Stimulated activated naive CD4-positive, alpha-beta T cell treated with Interleukin-2 at 50 U/mL for 16 hours (primary cell): ENCODE measurements at places on chromosomes 12 and 14.

DNA sequence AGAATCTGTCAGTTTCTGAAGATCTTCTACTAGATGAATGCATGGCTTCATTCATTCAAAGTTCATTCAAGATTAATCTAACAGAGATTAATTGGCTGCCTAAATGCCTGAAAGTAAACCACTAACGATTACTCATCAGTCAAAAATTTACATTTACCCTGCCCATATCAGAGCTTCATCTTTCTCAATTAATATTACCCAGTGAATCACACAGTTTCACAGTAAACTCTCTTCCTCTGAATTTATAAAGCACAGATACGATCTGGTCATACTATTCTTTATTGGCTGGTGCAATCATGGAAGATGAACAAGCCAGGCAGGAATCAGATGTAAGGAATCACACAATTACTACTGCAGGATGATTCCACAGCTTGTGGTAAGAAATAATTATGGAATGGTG lies 377.7 kb downstream of the SLC16A7 start:
- DNase-seq = no peak

DNA sequence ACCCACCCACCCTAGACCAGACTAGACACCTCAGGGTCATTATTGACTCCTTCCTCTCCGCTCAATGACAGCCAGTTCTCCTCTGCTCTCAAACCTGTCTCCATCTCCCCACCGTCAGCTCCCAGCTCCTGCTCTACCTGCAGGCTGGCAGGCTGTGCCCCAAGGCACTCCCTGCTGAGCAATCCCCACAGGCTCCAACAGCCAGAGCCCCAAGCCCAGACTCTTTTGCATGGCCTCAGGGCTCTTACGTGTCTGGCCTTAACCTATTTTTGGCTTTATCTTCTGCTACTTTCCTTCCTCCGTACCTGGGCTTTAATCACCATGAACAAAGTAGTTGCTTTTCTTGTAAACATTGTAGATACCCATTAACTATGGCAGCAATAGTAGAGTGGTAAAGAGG lies 162.9 kb upstream of the PRMT8 start:
- no peak for DNase-seq

DNA sequence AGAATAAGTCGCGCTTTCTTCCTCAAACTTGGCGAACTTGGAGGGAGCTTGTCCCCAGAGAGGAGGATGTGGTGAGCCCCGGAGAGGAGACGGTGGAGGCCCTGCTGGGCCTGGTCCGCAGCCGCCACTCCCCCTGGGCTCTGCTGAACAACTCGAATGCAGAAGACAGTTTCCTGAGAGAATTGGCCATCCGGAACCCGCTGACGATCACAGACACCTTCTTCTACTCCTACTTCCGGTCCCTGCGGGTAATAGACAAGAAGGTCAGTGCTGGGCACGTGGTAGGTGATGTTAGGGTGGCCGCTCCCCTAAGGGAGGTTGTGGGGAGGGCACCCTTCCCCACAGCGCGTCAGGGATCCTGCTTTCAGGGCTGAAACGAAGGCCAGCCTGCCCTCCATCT lies 1.6 kb downstream of the LRRC43 start:
- DNase-seq = no peak

DNA sequence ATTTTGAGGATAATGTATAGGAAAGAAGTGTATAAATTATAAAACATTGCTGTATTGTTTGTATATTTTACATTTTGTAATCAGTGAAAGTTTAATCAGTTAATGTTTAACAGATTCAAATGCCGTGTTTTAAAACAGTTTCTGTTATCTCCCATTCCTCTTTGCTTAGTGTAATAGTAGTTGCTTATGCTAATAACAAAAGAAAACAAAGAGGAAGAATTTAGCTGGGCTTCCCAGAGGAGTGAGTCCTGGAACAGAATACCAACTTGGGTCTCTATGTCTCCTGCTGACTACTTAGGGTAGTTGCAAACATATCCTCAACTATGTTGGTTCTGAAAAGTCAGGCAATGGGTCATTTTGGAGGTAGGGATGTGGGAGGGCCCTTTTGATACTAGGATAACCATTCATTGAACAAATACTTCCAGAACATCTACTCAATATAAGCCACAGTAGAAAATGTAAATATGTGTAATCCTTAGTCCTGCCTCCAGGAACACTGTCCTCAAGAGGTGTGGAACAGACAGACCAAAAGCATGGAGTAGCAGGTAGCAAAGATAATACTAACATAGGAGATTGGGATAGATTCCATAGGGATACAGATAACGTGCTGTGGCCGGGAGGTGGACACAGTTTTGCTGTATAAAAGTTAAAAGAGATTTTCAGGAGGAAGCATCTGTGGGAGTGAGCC lies 36.1 kb upstream of the EVL start:
- DNase-seq = no peak

GRCh38 chr14:91419044-91419397 lies 1.4 kb upstream of the CCDC88C start:
- peak; percentile 66 for DNase-seq

DNA sequence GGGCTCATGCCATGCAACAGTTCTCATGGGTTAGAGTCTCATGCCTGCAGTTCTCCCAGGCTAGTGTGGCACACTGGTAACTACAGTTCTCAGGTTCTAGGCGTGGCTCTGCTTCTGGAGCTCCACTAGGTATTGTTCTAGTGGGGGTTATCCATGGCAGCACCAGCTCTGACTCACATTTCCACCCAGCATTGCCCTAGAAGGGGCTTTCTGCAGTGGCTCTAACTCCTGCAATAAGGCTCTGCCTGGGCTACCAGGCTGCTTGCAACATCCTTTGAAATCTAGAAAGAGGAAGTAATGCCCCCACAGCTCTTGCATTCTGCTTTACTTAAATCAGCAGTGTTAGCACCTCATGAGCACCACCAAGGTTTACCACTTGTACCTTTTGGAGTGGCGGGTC lies 220.3 kb upstream of the ARID2 start:
- DNase-seq = no peak

DNA sequence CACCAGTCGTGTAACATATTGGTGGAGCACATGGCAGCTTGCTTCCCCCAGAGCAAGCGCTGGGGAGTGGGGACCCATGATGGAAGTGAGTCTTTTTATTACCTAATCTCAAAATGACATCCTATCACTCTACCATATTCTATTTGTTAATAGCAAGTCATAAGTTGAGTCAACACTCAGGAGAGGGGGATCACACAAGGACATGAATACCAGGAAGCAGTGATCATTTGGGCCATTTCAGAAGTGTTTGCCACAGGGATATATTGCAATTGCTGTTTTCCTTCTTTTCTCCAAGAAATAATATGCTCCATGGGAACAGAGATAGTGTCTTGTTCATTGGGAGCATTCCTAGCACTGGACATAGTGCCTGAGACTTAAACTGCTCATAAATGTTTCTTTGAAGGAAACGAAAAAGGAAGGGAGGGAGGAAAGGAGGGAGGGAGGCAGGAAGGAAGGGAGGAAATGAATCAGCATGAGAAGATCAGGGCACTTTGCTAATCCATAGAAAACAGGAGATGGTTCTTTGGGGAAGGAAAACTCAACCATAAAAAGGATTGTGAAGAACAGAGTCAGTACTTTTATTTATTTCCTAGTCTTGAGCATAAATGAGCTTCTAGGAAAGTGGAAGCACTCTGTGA lies 39.2 kb upstream of the EEA1 start:
- no peak for DNase-seq

DNA sequence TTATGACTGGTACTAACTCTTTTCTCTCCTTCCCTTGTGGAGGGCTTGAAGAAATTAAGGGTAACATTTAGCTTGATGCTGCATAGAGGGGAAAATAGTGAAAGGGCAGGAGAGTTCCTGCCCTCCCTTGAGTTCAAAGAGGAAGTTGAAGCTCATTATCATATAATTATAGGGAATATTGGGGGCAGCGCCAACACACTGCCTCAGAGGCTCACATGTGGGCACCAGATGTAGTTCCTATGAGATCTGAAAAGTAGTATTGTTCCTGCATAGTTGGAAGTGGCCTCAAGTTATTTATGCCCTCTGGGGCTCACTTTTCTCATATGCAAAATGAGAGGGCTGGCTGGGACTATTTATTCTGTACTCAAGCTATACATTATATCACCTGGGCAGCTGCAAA lies 33.0 kb upstream of the FGF23 start:
- DNase-seq = no peak

- DNase-seq = no peak
Observed at GRCh38 chr12:42960087-42960527, 370.6 kb upstream of the PRICKLE1 start.

DNA sequence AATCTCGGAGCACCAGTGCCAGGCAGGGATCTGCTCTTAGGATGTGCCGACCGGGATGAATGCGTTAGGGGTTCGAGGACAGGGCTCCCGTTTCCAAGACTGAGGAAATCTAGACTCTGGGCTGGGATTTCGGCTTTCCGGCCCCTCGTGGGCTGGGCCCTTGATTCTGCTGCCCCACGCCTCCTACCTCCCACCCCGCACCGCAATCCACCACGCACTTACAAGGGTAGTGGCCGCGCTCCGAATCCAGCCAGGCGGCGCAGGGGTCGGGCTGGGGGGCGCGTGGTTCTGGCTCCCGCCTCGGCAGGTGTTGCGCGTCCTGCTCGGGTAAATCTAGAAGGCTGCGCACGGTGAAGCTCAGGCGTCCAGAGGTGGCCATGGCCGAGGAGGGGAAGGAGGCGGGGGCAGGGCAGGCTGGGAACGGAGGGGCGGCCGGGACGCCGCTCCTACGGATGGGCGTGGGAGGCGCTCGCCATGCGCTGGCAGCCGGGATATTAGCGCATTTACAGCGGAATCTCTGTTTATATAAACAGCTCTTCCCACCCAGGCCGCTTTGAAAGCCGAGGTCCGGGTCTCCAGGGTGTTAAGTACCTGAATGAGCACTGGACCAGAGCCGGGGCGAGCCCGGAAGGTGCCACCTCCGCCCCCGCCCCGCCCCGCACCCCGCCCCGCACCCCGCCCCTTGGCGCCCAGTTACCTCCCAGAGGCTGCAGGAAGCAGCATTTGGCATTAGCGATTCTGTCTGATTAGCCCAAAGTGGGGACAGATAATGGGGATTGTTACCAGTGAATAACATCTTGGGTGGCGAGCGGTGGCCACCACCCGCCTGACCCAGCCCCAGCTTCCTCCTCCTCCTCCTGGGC lies at the start of gene NKX2-8:
TSS of gene NKX2-8 (minus strand) at position 604 of the 863 bp plus-strand sequence. CDS start at position 379, 225 bp downstream.
- no peak for DNase-seq

DNA sequence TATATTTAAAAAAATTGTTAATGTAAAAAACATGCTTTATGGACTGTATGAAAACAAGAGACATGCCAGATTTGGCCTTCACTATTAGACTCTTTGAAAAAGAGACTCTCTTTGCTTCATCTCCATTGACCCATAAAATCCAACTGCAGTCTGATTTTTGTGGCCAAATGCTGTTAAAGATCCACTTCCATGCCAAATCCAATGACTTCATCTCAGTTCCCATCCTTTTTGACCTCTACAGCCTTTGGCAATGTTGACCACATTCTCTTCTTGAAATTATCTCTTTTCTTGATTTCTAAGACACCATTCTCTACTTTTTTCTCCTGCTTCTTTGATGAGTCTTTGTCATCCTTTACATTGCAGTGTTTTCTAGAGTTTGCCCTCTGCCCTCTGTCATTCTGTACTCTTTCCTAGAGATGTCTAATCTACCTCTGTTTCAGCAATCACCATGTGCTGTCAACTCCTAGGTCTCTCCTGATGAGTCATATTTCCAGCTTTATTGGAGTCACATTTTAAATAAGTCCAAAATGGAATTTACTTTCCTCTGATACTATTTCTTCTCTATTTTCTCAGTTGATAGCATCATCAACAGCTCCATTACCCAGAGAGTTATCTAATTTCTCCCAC lies 2.4 kb downstream of the TMPRSS12 start:
- no peak for DNase-seq

DNA sequence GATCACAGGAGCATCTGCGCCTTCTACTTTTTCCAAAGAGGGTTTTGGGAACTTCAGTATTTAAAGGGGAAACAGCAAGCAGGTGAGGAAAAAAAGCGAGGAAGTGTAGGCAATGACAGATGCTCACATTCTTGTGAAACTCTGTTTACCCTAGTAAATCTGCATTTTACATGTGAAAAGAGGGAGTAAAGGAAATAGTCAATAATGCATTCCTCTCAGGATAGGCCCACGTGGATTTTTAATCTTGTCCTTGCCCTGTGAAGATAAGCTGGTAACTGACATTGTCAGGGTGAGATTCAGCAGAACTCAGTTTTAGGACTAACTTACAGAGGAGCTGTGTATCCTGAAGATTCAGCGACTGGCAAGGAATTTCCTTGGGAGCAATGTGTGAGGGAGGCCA lies 1119.2 kb upstream of the TMEM132C start:
- no peak for DNase-seq
